Posterior cingulate gyrus (tissue), 11 donors: ENCODE measurements at places on chromosomes 11 and 22.

- DNase-seq = peak; percentile 26
Measured at GRCh38 chr11:2708151-2708581, 8.4 kb upstream of the KCNQ1OT1 start.

GRCh38 chr22:28791841-28792490 lies 8.4 kb downstream of the XBP1 start:
- DNase-seq = no peak

- DNase-seq = no peak
Measured at GRCh38 chr11:92222701-92223100, 1.9 kb upstream of the FAT3 start.

DNA sequence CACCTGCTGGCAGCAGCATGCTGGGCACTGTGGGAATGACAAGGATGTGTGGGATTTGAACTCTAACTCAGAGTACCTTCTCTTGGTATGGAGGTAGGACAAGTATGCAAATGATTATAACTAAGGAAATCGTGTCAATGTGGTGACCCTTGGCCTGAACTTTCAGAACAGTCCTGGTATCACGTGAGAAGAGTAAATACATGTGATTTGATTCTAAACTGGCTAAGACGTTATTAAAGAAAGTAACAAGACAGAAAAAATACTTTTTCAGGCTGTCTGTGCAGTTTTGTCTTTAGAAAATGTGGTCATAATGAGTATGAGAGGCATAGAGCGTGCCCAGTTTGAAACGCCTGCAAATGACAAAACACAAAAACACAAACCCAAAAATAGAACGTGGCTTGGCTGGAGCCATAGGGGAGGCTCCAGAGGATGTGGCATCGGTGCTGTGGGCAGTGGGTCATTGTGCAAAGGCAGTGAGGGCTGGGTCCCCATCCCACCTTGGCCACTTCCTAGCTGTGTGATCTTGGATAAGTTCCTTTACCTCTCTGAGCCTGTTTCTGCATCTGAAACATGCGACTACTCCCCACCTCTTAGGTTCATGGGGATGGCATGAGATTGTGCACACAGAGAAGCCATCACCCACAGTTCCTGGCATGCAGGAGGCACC lies 18.4 kb upstream of the IL2RB start:
- DNase-seq = peak; percentile 0

DNA sequence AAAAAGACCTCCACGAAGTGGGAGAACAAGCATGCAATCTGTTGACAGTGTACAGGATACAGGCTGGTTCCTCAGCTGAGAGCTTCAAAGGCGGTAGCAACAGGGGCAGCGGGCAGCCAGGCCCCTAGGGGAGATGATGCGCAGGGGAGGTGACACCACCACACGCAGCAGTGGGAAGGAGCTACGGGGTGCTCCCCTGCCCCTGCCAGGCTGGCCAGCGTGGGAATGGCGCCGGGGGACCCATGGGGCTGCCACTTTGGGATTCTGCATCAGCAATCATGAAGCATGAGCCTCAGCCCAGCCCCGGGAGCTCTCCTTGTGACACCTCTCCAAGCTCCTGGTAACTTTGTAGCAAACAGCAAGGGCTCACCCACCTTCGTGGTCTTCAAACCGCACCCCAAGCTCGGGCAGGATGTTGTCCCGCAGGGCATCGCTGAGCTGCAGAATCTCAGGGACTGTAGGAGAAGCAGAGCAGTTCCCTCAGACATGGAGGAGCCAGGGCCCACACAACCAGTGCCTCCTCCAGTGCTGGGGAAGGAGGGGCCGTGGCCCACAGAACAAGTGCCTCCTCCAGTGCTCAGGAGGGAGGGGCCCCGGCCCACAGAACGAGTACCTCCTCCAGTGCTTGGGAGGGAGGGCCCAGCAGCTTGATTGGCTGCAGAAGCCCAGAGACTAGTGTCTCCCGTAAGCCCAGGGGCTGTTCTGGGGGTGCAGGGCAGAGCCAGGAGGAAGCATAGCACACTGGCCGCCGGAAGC lies 14.6 kb upstream of the NAP1L4 start:
- no peak for DNase-seq

DNA sequence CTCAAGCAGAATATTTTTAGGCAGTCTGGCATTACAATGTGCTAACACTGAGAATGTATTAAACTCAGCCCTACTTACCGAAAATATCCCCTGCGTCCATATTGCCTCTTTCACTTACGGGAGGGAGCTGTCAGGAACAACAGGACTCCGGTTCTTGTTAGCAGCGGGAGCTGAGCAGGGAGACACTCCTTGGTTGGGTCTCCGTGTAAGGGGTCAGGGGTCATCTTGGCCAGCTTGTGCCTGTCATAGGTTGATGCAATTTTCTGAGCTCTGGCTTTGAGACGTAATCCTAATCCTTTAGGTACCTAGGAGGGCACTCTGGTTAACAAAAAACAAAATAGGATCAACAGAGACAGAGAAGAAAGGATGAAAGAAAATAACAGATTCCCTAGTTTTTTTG lies 1477.2 kb downstream of the BRD1 start:
- DNase-seq = peak; percentile 28

- DNase-seq = no peak
Measured at GRCh38 chr11:113315811-113316210, 1.4 kb downstream of the TTC12 start.

GRCh38 chr22:25066861-25067435 lies 114.4 kb downstream of the KIAA1671 start:
- DNase-seq = no peak

GRCh38 chr11:69666752-69667536 lies 8.2 kb downstream of the LTO1 start:
- DNase-seq = peak; percentile 62

DNA sequence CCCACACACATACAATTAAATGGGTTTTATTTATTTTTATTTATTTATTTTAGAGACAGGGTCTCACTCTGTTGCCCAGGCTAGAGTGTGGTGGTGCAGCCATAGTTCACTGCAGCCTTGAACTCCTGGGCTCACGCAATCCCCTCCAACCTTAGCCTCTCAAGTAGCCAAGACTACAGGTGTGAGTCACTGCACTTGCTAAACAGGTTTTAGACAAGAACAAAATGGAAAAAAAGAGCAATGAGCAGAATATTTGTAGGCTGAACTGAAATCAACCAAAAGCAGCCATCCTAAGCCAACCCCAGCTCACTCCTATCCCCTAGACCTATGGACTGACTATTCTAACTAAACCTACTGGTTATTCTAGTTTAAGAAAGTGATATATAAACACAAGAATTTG lies 37.8 kb downstream of the MRE11 start:
- DNase-seq = no peak

DNA sequence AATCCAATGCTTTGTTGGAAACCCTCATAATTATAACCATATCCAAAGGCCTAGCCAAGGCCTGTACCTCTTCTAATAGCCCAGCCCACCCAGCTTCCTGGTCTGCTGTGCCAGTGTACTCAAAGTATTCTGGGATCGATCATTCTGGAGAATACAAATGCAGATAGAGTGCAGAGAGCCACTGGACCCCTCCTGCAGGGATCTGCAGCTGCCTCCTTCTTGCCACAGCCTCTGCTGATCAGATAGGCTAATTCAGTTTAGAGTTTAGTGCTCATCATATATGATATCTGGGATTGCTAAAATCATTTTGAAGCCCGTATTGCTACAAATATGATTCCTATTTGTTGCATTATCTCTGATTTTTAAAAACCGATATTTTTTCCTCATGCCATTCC lies 17.5 kb downstream of the CASP5 start:
- DNase-seq = no peak

- DNase-seq = no peak
Measured at GRCh38 chr11:78838417-78838816, 263.8 kb upstream of the NARS2 start.
